ENCODE measurements at places on chromosomes 12 and 14. TPM values are rescaled to one million over a fixed set of nuclear protein-coding genes. Genes with fewer than 3 reads are reported as not detected.

DNA sequence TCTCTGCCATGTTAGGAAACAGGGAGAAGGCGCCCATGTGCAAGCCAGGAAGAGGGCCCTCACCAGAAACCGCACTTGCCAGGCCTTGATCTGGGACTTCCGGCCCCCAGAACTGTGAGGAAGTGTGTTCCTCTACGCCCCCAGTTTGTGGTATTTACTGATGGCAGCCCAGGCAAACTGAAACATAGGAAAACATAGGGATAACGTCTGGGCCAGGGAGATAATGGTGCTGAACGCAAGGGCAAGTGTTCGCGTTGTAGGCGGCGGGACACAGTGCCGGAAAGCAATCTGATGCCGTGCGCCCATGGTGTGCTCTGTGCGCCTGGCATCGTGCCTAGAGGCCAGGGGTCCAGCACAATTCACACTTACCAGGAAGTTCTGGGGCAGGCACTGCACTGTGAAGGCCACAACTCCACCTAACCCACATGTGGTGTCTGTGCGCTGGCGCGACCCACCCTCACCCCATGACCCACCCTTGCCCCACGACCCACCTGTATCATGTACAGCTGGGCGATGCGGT lies 53.6 kb downstream of the ARL6IP4 start:
- DNase-seq, result no peak

- DNase-seq, result no peak
Measured at GRCh38 chr12:69519871-69520270, 49.7 kb downstream of the FRS2 start.

- no peak for DNase-seq
Measured at GRCh38 chr12:109377139-109377685, 29.5 kb downstream of the MYO1H start.

The RNF212B gene
- not detected for polyA plus RNA-seq

The KCNK10 gene
- not detected for polyA plus RNA-seq

- DNase-seq, result no peak
Measured at GRCh38 chr12:64116969-64117368, 105.1 kb downstream of the KICS2 start.

The SLC8A3 gene
- not detected for polyA plus RNA-seq

DNA sequence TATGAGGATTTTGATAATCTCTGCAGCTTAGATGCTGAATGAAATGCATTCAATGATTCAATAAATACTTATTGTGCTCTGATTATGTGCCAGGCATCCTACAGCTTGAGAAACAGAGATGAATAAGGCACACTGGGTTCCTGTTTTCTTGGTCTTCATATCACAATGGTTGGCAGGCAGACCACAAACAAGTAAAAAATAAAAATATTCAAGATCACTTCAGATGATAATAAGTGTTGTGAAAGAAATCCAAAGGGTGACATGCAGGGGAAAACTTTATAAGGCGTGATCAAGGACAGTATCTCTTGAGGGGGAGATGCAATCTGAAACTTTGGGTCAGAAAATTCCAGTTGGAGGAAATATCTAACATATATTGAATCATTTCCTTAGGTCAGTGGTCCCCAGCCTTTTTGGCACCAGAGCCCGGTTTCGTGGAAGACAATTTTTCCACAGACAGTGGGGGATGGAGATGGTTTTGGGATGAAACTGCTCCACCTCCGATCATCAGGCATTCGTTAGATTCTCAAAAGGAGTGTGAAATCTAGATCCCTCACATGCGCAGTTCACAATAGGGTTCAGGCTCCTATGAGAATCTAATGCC lies 73.7 kb upstream of the RAP1B start:
- no peak for DNase-seq

The LAG3 gene
- 1.7 TPM for polyA plus RNA-seq

DNA sequence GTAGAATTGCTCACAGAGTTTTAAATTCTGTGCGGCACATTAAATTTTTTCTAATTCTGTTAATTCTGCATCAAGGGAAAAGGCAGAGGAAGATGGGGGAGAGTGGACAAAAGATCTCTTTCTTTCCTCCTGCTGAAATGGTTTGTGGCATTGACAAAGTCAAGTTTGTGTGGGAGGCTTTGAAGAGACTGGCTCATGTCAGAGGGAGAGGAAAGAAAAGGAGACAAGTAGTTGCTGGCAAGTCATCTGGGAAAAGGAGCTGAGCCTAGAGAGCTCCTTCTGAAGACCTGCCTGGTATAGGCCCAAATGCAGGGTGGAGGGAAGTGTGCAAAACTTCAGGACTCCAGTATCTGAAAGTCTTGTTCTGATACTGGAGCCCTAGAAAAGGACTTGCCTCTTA lies 36.3 kb downstream of the TTLL5 start:
- no peak for DNase-seq

GRCh38 chr12:125873016-125873415 lies 807.8 kb downstream of the AACS start:
- DNase-seq, result no peak

GRCh38 chr12:73262788-73263381 lies 990.7 kb downstream of the TRHDE start:
- DNase-seq, result no peak

- DNase-seq, result no peak
Measured at GRCh38 chr12:97595426-97595831, 132.8 kb downstream of the RMST start.

The ZC2HC1C gene
- polyA plus RNA-seq, result 2.7 TPM

GRCh38 chr14:105193916-105194782 lies 13.0 kb upstream of the NUDT14 start:
- DNase-seq, result no peak

GRCh38 chr12:52063082-52063924 lies 6.5 kb upstream of the ATG101 start:
- no peak for DNase-seq

DNA sequence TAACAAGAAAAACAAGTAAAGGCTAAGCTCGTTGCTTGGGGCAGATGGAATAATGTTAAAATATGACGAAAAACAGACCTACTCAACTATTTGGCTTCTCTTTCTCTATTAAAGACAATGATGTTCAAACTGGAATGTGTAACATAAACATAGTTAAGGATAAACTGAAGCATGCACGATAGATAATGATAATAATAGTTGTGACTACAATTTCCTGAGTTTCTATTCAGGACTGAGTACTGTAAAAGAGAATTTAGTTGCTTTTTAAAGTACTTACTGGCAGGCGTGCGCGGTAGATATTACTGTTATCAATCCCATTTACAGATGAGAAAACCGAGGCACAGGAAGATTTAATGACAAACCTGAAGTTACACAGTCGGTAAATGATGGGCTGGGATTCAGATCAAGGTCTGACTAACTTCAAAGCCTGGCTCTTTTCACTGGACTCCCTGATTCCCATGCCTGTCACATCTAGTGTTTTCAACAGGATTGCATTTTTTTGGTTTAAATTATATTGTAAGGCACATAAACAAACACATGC lies 103.0 kb downstream of the CRADD start:
- DNase-seq, result no peak

GRCh38 chr14:39988939-39989338 lies 556.7 kb upstream of the FBXO33 start:
- no peak for DNase-seq

GRCh38 chr14:77544571-77544970 lies 46.0 kb upstream of the ISM2 start:
- DNase-seq, result no peak

- DNase-seq, result peak; percentile 91
Measured at GRCh38 chr12:53180931-53181645, 363 bp upstream of the CSAD start.

DNA sequence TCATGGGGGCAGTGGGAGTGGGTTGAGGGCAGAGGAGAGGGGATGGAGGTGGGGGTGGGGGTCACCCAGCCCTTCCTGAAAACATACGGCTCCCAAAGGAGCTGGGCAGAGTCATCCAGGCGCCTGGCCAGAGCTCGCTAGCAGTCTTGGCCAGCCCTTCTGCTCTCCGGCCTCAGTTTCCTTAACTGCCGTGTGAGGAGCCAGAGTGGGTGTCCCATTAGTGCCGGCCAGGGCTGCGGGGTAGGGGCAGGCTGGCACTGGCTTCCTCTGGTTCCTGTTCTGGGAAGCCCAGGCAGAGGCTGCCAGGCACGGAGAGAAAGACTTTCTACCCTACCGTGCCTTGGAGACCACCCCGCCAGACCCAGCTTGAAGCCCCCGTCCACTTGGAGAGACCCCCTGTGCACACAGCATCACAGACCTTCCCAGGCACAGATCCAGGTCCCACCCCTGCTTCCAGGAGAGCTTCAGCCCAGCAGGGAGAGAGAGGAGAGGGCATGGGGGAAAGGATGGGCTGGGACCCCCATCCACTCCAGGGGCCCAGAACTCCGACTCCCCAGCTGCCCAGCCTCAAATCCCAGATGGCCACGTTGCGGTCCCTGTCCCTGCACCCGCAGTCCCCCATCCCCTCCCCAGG lies 93.3 kb downstream of the RFLNA start:
- DNase-seq, result no peak

GRCh38 chr14:78227248-78228077 lies 57.3 kb downstream of the NRXN3 start:
- DNase-seq, result no peak

The DEGS2 gene
- polyA plus RNA-seq, result 1.6 TPM

DNA sequence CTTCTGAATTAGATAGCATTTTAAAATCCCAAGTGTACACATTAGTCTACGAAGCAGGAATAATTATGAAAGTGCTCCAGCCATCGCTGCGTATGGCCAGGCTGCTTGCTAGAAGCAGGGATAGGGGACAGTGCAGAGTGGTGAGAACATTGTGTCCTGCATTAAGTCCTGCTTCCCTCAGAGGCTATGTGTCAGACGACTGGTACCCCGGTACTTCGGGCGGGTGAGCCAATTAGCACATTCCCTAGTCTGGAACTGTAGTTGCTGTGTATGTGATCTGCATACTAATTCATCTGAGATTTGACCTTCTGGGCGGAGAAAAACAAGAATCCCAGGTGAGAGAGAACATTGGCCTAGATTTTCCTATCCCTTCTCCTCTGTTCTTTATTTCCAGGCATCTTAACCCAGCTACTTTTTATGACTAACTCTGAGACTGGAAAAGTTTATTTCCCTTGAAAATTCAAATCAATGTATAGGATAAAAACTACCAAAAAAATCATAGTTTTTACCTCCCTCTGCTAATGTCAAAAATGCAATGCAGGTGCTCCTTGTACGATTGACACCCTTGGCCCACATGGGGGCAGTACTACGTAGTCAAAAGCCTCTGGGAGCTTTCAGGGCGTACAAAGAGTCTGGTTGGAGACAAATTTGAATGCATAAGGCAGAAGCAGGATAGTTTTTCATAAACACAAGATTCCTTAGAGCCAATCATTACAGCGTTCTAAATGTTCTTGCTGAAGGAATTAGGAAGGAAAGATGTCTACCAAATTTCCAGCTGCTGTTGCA lies 764.3 kb downstream of the NOVA1 start:
- no peak for DNase-seq

DNA sequence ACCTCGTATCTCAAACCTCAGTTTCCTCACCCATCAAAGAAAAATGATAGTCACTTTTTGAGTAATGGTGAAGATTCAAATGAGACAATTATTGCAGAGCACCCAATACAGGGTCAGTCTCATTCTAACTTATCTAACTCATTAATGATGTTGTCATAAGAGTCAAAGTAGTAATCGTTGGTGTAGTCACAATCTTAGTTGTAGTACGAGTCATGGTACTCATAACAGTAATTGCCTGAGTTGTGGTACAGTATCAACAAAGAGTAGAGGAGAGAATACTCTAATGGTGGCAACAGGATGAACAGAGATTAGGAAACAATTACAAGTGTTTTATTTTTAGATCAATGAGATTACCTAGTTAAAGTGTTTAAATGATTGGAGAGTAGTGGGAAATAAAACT lies 93.6 kb upstream of the TMTC2 start:
- no peak for DNase-seq

- DNase-seq, result no peak
Measured at GRCh38 chr12:121989276-121990113, 32.2 kb upstream of the BCL7A start.

The GDF3 gene
- not detected for polyA plus RNA-seq

The JPH4 gene
- not detected for polyA plus RNA-seq

The TAS2R30 gene
- polyA plus RNA-seq, result not detected

DNA sequence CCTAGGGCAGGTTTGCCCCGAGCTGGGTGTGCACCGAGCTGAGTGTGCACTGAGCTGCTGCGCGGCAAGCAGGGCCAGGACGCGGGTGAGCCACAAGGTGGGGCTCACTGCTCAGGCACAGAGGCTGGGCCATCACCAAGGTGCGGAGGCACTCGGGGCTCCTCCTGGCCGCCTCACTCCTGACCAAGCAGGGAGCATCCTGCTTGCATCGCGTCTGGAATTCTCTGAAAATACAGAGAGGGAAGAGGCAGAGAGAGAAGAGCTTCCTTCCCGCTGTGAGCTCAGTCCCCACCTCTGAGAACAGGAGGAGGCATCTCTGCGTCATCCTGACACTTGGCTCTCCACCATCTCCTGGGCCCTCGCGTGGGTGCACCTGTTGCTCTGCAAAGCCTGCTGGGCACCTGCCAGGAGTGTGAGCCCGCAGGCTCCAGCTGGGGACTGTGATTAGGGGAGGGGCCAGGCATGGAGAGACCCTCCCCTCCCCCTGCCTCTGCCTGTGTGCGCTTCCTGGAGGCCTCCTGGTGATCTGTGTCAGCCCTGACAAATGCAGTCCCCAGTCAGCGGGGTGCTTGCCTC lies 116.3 kb downstream of the GLT1D1 start:
- peak; percentile 10 for DNase-seq

The BDKRB2 gene
- 12.1 TPM for polyA plus RNA-seq

- DNase-seq, result no peak
Measured at GRCh38 chr12:95282266-95282665, 64.7 kb downstream of the VEZT start.

- DNase-seq, result peak; percentile 93
Measured at GRCh38 chr14:100692859-100693558, 33.7 kb upstream of the DLK1 start.

All from A549 (cell line).